ENCODE measurements at places on chromosomes 12 and 14.
A peak's percentile ranks its signal among the peaks of the same experiment; 100 is the strongest.

- no peak for DNase-seq
Measured at GRCh38 chr12:58087423-58088127, 146.2 kb downstream of the ATP23 start.

GRCh38 chr14:32366256-32366879 is 37.3 kb downstream of the AKAP6 start:
- DNase-seq, result no peak

GRCh38 chr12:40225984-40226602 is 1.3 kb downstream of the LRRK2 start:
- DNase-seq, result no peak

GRCh38 chr12:22018860-22019259 is 27.2 kb upstream of the CMAS start:
- peak; percentile 32 for DNase-seq

- DNase-seq, result peak; percentile 77
Measured at GRCh38 chr12:1398673-1399072, 195.7 kb downstream of the FBXL14 start.

GRCh38 chr12:810671-811415 is 58.5 kb downstream of the WNK1 start:
- no peak for DNase-seq
